ENCODE measurements at places on chromosomes 6 and 20.

GRCh38 chr20:17511401-17511800 is 19.8 kb downstream of the BFSP1 start:
- no peak for DNase-seq

- DNase-seq, result no peak
These were observed 222.6 kb downstream of the FOXC1 start for GRCh38 chr6:1832358-1832757.

- no peak for DNase-seq
These were observed 242.7 kb downstream of the SOX4 start for GRCh38 chr6:21836277-21836676.

GRCh38 chr6:45416700-45417099 is 39.0 kb upstream of the SUPT3H start:
- DNase-seq, result no peak

DNA sequence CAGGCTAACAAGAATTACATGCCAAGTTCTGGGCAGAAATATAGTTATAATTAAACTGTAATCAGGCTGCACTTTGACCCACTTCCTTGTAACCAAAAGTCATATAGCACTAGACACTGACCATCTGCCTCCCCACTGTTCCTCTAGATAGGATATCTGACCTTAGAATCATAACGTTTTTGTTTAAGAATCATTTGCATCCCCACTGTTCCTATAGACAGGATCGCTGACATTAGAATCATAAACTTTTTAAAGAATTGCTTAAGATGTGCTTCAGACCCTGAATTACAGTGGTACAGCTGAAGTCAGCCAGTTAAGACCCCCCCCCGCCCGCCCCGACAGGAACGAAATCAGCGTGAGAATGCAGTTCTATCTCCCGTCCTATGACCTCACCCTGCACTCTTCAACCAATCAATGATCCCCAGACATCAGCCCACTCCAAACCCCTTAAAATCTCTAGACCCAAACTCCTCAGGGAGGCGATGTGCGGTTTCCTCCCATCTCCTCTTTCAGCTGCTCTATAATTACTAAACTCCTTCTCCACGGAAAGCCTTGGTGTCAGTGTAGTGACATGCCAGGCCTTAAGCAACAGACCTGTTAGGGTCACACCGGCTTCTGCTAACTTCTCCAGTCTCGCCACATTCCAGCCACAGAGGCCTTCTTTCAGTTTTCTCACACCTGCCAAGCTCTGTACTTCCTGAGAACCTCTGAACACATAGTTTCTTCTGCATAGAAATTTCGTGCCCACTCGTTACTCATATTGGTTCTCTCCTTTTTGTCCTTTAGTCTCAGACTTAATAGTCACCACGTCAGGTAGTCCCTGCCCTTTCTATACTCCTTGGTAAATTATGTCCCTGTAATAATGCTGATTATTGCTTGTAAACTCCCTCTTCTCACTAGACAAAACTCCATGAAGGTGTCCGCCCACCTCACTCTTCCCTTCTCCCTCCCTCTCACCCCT is 93.5 kb downstream of the DTNBP1 start:
- DNase-seq, result no peak

DNA sequence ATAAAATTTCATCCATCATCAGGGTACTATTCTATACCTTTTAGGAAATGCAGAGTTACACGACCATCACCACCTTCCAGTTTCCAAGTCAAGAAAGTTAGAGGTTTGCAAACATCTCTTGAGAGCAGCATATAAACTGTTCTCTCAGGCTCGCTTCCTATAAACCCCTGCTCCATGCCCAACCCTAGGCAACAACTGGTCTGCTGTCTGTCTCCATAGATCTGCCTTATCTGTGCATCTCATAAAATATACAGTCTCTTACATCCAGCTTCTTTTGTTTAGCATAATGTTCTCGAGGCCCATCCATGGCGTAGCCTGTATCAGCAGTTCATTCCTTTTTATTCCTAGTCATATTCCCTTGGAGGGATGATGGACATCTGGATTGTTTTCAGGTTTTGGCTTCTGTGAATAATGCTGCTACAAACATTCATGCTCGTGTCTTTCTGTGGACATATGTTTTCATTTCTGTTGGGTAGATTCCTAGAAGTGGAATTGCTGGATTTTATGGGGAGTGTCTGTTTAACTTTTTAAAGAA is 6.1 kb downstream of the PTPRT start:
- DNase-seq, result no peak

DNA sequence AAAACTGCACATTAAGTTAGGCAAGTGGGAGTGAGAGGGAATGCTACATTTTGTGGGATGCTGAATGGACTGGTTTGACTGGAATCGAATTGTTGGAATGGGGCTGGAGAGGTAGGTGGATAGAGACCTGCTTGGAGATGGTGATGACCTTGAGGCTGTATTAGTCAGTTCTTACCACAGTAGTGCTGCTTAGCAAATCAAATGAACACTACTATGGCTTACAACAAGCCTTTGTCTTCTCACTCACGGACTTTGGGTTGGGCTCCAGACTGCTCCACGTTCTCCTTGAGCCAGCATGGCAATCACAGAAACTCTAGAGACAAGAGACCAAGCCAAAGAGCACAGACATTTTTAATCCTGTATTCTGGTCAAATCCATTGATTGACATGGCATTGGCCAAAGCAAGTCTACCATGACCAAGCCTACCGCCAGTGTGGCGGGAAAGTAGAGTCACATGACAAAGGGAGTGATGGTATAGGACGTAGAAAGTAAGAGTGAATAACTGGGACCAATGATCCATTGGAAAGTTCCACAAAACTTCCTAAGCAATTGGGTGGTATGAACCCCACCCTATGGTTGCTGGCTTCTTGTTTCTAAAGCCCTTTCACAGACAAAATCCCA is 70.3 kb upstream of the FOXP4 start:
- DNase-seq, result no peak

DNA sequence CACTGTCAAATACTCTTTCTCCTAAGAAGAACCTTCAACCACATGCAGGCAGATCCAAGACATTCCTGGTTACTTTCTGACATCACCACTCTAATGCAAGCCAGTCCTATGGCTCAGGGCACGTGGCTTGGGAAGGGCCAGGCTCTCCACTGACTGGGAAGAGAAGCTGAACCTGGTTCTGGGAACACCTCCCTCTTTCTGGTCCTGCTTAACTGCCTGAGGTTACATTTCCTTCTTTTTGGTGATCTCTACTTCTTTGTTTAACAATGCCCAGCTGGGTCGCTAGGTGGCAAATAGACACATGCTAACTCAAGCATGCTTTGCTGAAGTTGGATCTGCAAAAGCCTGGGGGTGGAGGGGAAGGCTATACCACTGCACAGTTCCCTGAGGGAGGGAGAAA is 249.8 kb downstream of the GMDS start:
- DNase-seq, result no peak

DNA sequence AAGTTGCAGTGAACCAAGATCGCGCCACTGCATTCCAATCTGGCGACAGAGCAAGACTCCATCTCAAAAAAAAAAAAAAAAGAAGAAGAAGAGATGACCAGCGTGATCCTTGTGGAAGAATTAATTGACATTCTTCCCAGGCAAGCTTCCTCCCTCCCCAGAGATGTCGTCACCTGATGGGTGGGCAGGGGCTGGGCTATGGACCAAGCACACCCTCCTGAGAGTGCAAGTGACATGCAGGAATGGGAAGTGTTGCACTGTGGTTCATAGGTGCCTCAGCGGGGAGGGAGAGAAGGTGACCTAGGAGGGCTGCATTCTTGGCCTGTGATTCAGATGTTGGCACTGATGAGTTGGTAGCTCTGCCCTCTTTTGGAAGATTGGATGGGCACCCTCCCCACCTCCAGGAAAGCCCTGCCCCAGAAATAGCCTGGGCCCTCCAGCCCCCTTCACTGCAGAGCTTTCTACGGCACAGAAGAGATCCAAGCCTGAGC is 37.8 kb downstream of the TAF8 start:
- DNase-seq, result peak; percentile 31

- DNase-seq, result no peak
These were observed 36.4 kb downstream of the PLAGL1 start for GRCh38 chr6:143971482-143972205.

GRCh38 chr6:84284428-84285049 is 57.1 kb upstream of the CEP162 start:
- DNase-seq, result no peak

DNA sequence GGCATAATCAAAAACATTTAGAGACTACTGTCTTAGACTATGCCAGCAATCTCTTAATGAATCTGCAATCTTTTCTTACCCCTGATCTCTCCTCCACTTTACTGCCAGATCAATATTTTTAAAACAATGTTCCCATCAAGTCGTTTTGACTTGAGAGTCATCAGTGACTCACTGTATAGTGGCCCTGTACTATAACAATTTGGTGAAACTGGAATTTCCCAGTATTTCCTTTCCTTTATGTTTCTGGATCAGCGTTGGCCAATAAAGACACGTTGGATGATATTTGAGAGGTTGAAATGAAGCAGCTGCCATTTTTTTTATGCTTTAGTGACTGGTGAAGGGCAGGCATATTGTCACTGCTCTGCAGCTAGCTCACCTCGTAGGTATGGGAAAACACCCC is 10.1 kb upstream of the SMIM13 start:
- DNase-seq, result no peak

GRCh38 chr20:64152906-64153305 is 11.3 kb upstream of the MYT1 start:
- no peak for DNase-seq

All from GM03348 (cell line).